Stimulated activated CD4-positive, alpha-beta T cell treated with anti-CD3 and anti-CD28 coated beads, Interleukin-15, amount 100 ng/mL, for 24 hours (primary cell): ENCODE measurements at places on chromosomes 3 and 15.

GRCh38 chr15:60673918-60674558 lies 195.1 kb upstream of the ICE2 start:
- peak; percentile 76 for DNase-seq

GRCh38 chr3:19559724-19560442 lies 374.1 kb downstream of the EFHB start:
- no peak for DNase-seq

DNA sequence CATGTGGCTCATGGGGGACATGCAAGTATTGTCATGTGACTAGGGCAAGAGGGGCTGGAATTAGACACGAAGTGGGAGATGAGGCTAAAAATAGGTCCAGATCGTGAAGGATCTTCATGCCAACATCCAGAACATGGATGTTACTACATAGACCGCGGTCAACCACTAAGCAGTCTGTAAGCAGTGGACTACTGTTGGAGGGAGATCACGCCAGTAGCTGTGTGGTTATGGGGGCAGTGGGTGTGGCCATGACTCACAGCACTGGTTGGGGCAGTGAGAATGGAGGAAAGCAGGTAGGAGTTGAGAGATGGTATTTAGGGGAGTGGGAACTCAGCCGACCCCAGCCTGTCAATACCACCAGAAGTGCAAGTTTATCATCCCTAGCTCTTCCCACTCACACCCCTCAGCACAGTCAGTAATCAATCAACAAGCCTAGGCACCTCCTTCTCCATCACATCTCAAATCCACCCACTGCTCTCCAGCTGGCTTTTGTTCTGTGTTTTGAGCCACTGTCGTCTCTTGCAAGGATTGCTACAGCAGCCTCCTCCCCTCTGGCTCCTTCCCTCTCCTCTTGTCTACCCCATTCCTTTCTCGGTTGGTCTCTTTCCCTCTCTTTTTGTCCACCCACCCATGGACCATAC lies 107.2 kb upstream of the ABHD17C start:
- DNase-seq: no peak

GRCh38 chr15:39096608-39097205 lies 484.2 kb upstream of the THBS1 start:
- no peak for DNase-seq

- DNase-seq: no peak
Observed at GRCh38 chr15:89105147-89105546, 16.9 kb downstream of the ABHD2 start.

- no peak for DNase-seq
Observed at GRCh38 chr3:46406443-46406787, 451 bp downstream of the CCR5AS start.

GRCh38 chr3:194880940-194881925 lies 195.6 kb downstream of the FAM43A start:
- no peak for DNase-seq

GRCh38 chr15:89416339-89417183 lies 79.8 kb downstream of the RHCG start:
- DNase-seq: peak; percentile 88

GRCh38 chr3:24433838-24434591 lies 60.6 kb downstream of the THRB start:
- no peak for DNase-seq

- no peak for DNase-seq
Observed at GRCh38 chr15:57533448-57533799, 58.3 kb upstream of the MYZAP start.

- DNase-seq: no peak
Observed at GRCh38 chr3:187006864-187007630, 76.7 kb downstream of the ST6GAL1 start.

GRCh38 chr15:73950831-73951561 lies 24.7 kb downstream of the LOXL1 start:
- peak; percentile 74 for DNase-seq

DNA sequence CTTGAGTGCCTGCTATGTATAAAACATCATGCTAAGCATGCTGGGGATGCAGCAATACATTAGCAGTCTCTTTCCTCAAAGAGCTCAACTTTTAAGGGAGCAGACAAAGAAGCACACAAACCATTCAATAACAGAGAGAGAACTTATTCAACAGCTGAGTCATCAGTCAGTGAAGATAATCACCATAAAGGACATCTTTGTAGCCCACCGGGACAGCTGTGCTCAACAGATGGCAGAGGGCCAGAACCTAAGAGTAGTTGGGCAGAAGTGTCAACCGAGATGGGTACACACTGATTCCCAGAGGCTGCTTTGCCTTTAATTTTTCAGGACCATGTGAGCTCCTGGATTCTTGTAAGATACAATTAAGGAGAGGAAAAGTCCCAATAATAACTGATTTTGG lies 4.2 kb upstream of the RAB8B start:
- DNase-seq: no peak

DNA sequence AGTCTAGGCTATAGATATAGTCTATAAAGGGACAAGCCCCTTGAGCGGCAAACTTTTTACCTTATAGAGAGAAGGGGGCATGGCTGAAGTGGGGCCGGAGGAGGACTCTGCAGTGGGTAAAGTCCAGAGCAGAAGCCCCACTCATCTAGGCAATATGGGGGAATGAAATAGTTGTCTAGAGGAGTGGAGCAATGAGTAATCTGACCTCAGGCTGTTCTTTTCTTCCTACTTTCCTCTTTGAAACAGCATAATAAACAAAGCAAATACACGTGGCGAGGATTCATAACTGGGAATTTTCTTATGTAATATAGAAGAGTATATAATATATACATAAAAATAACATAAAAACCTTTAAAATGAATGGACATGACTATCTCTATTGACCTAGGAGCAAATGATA lies 546.4 kb upstream of the ZNF385D start:
- no peak for DNase-seq

GRCh38 chr3:170414202-170414663 lies 4.4 kb upstream of the CLDN11 start:
- peak; percentile 41 for DNase-seq

DNA sequence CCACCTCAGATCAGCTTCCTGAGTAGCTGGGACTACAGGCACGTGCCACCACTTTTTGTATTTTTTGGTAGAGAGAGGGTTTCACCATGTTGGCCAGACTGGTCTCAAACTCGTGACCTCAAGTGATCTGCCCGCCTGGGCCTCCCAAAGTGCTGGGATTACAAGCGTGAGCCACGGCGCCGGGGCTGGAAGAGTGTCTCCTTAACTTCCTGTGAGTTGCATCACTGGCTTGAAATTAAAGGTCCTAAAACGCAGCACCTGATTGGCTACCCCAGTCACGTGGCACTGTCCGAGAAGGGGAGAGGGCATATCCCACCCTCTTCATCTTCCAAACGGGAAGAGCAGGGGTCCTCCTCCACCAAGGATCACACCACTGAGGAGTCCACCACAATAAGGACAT lies 5.5 kb upstream of the FAM174B start:
- DNase-seq: no peak

DNA sequence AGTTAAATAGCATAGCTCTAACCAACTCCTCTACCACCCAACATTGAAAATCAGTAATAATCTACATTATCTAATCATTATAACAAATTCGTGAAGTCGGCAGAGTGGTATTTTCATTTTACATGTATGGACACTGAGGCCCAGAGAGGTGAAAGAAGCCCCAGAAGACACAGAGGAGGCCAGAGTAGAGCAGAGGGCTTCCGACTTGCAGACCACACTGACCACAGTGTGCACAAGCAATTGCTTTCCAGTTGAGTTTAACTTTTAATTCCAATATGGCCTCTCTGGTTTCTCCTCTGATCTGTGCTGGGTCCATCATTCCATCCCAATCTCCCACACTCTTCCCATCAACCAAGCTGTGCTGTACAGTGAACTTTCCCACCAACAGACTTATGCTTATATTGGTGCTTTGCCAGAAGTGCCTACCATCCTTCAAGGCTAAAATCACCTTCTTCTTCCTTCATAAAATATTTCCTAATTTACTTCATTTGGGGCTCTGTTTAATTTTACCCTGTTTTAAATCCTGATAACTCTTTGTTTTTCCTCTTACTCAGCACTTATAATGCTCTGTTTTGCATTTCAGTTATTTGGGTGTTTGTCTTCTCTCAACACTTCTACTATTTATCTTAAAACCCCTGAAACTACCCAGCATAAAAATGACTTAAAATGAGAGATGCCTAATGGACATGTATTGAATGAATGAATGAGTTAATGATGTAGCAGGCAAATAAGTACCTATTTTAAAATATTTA lies 81.8 kb upstream of the TNFSF10 start:
- no peak for DNase-seq

DNA sequence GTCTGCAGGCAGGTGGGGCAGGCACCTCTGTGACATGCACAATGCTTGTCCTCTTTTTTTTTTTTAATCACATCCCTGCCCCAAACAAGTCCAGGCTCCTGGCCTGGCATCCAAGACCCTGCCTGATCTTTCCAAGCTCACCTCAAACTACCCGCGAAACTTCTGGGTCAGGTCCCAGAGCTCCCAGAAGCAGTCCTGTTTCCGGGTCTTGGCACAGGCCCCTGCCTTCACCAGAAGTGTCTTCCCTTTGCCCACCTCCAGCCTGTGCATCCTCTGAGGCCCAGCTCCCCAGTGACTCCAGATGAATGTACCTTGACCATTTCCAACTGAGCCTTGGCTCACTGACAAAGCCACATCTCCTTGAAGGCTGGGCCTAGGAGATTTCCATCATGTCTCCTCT lies 23.0 kb downstream of the PLA2G4E start:
- DNase-seq: no peak

GRCh38 chr3:55000546-55000945 lies 72.7 kb upstream of the LRTM1 start:
- DNase-seq: no peak

DNA sequence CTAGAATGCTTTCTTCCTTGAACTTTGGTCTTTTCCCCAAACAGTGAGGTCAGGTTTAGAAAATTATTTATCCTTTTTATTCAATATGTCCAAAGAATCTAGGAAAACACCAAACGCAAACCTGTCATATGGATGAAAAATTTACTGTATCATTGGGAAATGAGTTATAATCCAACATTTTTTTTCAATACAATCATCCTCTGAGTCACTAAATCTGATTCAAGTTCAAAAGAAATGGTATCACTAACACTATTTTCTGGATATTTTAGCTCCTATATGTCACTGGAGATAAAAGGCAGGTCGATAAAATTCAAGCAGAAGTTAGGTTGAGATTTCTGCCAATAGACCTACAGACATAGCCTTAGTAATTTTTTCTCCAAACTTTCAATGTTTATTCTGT lies 591.6 kb upstream of the AGTR1 start:
- DNase-seq: no peak

GRCh38 chr15:79128556-79128955 lies 38.0 kb upstream of the RASGRF1 start:
- no peak for DNase-seq

DNA sequence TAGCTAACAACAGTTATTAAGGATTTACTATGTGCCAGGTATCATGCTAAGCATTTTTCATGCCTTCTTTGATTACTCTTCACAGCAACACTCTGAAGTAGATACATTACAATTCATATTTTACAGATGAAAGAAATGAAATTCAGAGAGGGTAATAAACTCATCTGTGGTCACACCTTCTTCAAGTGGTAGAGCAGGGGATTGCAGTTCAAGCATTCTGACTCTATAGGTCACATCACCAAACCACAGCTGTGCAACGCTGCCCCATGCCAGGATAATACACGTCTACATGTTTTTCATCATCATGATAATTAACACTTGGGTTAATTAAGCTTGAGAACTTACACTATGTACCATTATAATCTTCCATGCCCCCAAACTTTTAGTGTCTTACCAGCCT lies 98.5 kb downstream of the LRRC3B start:
- DNase-seq: no peak

GRCh38 chr15:81595752-81596151 lies 221.7 kb upstream of the TMC3 start:
- no peak for DNase-seq

DNA sequence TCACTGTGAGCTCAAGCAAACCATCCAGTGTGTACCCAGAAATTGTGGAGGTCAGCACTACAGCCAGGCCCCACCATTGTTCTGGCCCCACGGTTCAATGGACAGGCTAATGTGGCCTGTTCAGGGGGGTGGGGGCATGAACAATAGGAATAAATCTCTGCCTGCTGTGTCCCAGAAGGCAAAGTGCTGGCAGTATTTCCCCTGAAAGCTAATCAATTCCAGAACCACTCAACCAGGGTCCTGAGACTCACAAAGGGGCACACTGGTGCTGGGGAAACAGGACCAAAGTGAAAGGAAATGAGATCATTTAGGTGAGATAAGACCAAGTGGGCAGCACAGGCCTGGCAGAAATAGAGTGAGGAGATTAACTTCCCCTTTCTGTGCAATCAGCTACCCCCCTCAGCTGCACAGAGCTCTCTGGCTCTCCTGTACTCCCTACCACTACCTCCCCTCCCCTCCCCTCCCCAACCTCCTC lies 11.5 kb downstream of the CRYGS start:
- DNase-seq: no peak

DNA sequence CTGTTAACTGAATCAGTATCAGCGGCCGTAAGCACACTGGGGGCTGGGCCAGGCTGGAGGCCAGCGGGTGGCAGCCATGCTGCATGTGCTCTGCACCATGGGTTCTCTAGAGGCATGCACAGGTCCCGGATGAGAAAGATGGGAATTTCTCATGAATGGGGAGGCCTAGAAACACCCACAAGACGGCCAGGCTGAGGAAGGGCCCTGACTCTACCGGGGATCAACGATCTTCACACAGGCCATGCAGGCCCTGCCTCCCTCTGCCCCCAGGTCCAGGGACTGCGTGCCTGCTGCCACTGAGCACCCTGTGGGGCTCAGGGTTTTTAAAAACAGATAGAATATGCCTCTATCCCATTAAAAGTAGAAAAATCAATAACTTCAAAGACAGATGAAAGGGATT lies 32.7 kb downstream of the SLC41A3 start:
- DNase-seq: no peak

DNA sequence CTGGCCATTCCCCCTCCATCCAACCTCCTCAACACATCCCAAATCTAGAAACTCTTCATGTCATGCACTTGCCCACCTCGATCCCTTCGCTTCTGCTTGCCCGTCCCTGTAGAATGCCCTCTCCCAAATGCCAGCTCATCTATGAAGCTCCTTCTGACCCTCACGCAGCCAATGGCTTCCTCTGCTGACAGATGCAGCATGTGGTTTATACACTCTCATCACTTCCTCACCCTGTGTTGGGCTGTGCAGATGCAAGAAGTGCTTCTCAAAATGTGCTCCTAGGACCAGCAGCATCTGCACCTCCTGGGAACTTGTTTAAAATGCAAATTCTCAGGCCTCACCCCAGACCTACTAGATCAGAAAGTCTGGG lies 51.7 kb downstream of the SEMA5B start:
- no peak for DNase-seq

GRCh38 chr15:100114571-100114970 lies 227.2 kb downstream of the ADAMTS17 start:
- no peak for DNase-seq

DNA sequence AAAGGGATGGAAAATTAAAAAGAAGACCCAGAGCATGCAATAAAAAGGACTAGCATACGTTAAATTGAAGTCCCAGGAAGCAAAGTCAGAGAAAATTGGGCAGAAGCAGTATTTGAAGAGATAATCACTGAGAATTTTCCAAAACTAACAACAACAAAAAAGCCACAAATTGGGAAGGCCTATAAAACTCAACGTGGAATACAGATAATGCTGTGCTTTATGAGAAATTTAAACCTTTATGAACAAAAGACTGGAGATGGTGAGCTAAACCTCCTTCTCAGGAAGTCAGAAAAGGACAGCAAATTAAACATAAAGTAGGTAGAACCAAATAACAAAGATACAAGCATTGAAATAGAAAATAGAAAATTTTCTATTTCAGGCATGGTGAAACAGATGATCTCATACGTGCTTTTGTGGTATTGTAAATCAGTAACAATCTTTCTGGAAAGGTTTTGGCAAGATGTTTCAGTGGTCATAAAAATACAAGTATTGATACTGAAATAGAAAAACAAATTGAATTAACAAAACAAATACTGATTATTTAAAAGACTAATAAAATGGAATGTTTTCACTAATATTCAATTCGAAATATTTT lies 55.6 kb downstream of the LYSMD4 start:
- DNase-seq: no peak
